ENCODE measurements at places on chromosomes 2 and 18.

DNA sequence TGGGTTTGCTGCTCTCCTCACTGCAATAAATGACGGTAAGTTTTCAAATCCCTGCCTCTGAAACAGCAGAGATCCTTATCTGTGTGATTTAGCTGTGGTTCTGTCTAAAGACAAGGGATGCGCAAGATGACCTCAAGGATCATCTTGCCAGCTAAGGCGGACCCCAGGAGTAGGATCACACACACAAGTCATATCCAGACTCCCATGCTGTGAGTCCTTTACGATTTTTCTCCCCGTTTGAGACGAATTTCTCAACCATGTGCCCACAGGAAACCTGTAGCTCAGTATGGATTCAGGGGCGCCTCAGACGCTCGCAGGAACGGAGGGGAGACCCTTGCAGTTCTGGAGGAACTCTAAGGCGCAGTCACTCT lies 11.1 kb upstream of the DCTN1 start:
- no peak for DNase-seq

- DNase-seq = no peak
These were observed 673 bp upstream of the SMCHD1 start for GRCh38 chr18:2654928-2655177.

- no peak for DNase-seq
These were observed 77.7 kb downstream of the MAP3K20 start for GRCh38 chr2:173153301-173153885.

DNA sequence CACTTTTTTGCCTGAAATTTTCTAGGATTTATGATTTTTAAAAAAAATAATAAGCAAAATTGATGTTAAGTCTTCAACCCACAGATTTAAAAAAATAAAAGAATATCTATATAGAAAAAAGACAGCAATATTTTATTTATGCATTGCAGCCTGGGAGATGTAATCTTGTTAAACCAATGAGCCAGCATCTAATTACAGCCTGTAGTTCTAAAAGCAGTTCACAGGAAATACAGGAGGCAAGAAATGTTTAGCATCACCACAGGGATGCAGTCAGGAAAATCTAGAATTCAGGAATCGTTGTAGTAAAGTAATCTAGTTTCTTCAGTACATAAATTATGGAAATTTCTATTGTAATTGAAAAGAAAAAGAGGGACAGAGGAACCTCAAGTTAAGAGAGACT lies 17.2 kb downstream of the UGGT1 start:
- no peak for DNase-seq

- DNase-seq = peak; percentile 86
These were observed 25.0 kb downstream of the MPPE1 start for GRCh38 chr18:11883153-11883552.

GRCh38 chr2:25420820-25421237 lies 79.1 kb upstream of the DNMT3A start:
- peak; percentile 71 for DNase-seq

GRCh38 chr2:119730671-119731177 lies 29.0 kb upstream of the PTPN4 start:
- DNase-seq = no peak

- no peak for DNase-seq
These were observed 43.0 kb upstream of the COL5A2 start for GRCh38 chr2:189222468-189223105.

DNA sequence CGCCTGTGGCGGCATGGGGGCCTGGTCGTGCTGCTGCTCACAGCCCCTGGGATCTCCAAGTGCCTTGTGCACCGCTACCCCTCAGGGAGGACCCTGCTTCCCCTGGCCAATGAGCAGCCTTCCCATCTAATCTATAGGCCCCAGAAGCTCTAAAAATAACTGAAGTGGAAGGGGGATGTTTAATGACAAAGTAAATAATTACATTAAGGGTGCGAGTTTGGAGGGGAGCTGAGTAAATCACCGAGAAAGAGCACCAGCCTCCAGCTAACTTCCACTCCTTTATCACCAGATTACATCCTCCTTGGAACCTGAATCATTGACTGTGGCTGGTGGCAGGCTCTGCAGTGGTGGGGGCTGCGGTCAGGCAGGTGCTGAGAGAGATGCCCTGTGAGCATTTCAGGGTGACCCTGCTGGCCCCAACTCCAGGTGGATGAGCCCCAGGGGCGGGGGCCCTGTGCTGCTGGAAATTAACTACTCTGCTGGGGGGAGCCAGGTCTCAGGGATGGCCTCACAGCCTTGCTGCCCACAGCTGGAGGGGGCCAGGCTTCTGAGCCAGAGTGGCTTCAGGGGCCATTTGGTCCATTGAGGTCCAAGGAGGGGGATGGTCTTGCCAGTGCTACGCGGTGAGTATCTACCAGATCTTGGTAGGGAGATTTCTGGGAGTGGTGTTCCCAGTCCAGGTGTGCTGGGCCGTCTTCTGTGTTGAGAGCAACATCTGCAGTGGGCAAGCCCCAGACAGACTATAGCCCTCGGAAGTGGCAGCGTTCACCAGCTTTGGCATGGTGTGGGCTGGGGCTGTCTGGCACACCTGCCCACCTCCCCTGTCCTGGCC lies 74.2 kb downstream of the GLI2 start:
- no peak for DNase-seq

DNA sequence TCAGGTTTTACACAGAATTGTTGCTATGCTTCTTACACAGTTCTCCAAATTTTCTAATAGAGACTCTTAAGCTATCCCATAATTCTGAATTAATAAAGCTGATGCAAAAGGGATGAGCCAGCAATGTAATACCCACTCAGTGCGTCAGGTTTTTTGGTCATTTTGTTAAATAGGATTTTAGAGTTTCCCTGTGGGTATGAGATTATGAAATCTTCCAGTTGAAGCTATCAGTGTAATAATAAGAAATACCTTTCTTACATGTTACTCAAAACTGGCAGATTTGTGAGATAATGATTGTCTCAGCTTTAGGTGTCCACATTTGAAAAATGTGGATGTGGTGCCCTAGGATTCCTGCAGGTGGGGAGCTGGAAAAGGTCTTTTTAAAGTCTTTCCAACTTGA lies 44.5 kb downstream of the SOCS6 start:
- DNase-seq = no peak

GRCh38 chr2:209322905-209323512 lies 100.8 kb upstream of the MAP2 start:
- no peak for DNase-seq

DNA sequence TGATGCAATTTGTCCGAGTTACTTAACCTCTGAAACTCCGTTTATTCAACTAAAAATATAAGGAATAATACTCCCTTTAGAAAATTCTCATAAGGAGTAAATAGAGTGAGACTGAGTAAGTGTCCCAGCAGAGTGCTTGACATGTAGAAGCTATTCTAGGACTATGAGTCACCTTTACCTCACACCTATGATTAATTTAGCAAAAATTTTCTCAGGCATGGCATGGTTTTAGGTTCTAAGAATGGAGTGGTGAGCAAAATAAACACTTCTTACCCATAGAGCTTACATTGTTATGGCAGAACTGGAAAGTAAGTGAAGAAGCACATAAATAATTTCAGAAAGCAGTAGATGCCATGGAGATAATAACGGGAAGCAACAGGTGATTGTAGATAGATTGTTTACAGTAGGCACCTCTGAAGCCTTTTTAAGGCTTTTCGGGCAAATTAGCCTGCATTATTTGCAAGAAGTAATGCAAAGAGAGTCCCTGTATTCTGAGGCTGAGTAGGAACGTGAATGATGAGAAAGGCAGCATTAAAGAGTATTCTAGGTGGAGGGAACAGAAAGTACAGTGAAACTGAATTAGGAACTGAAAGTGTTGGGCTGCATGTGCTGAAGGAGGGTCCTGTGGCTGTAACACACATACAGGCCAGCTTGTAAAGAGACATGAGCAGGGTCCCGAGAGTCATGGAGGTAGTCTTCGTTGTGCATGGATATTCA lies 209.2 kb downstream of the ZNF407 start:
- DNase-seq = peak; percentile 64

DNA sequence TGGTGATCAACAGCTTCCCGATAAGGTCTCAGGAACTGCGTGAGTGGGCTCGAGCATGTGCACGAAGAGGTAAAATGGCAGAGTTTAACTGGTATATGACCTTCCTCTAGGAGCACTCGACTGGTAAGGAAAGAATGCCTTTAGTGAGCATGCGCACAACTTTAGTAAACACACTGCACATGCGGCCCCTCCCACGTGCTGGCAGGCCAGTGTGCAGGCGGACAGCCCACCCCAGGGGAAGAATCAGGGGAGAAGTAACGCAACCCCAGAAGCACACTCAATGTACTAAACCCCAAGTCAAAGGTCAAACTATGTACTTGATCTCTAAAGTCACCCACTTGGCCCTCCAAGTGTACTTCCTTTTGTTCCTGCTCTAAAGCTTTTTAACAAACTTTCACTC lies 28.7 kb upstream of the SLC25A52 start:
- no peak for DNase-seq

DNA sequence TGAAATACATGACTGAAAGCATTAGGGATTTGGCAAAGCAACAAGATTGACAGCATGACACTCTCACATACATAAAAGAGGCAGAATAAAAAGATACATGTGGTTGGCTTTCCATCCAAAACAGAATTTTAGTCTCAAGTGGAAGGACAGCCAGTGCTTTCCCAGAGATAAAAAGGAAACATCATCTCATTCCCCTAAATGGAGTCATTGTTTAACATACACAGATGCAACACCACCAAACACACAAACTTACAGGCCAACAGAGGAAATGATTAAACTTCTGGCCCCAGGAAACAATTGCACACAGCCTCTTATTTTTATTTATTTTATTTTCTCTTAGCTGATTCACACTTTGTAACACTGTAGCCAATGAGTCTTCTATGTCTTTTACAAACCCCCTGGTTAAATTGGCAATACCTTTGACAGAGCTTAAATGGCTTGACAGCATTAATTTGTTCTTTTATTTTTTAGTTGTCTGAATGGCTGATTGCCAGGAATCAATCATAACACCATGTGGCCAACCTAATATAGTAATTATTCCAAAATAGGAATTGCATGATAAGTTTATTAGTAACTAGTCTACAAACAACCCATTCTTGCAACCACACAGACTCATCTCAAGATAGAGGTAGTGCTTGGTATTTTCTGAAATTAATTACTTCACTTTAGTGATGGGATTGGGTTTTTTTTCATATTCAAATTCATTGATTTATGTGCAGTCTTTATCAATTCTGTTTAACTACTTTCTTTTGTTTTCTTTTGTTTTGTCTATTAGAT lies 190.5 kb downstream of the RND3 start:
- no peak for DNase-seq

- no peak for DNase-seq
These were observed 37.7 kb downstream of the GBX2 start for GRCh38 chr2:236130349-236130998.

GRCh38 chr2:218829868-218830451 lies 1.6 kb downstream of the PRKAG3 start:
- DNase-seq = no peak

DNA sequence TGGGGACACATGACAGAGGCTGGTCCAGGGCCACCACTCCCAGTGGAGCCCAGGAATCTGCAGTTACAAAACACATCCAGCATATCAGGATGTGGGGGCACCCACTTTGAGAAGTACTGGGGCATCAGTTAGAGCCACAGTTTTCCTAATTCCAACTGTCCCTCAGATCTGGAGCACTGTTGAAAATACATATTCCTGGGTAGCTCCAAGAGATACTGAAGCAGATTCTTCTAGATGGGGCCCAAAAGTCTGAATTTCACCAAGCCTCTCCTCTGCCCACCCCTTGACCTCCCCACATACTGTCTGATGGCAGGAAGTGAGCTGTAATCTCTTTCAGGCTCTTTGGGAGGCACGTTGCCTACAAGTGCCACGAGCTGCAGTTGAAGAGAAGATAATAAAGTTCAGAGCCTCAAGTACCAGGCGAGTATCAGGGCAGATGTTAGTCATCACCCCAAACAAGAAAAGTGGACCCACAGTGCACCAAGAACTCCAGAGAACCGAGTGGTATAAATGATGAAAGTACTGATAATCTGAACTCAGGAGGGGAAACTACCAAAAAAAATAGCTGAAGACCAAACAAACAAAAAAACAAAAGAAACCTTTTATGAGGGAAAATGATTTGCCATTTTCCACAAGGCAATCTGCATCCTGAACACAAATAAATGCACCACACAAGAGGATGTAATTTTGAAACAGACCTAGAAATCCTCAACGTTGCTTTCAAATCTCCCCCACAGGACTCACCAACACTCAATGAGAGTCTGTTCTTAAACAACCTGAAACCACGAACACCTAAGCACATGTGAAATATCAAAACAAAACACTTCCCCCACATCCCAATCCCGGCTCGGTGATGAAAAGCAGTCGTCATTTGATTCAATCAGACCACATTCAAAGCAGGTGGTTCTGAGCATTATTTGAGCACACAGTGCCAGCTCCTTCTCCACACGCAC lies 98.7 kb downstream of the TCF4 start:
- peak; percentile 49 for DNase-seq

DNA sequence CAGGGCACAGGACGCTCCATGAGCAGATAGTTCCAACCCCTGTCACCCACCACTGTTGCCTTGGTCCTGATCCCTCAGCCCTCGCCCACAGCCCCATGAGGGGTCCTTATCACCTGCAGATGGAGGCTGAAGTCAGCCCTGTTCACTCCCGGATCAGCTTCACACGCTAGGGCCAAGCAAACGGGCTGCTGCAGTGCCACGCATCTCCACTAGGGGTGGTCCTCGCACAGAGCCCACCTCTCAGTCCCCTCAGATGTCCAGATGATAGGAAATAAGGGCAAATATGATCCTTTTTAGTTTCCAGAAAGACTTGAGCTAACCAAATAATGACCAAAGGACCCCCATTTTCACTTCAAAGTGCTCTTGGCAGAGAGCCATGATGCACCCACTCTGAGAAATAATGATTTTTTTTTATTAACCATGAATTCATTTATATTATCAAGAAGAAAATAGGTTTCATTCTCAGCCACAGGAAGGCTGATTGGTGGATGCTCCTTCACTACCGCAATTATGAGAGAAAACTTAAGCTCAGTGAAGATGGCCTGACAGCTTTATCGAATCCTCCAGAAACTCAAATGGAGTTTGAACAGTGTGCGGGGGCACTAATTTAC lies 71.9 kb upstream of the KLHL29 start:
- peak; percentile 42 for DNase-seq

- no peak for DNase-seq
These were observed 1.3 kb upstream of the CLIP4 start for GRCh38 chr2:29113891-29114321.

GRCh38 chr2:239502430-239503186 lies 101.8 kb upstream of the HDAC4 start:
- no peak for DNase-seq

DNA sequence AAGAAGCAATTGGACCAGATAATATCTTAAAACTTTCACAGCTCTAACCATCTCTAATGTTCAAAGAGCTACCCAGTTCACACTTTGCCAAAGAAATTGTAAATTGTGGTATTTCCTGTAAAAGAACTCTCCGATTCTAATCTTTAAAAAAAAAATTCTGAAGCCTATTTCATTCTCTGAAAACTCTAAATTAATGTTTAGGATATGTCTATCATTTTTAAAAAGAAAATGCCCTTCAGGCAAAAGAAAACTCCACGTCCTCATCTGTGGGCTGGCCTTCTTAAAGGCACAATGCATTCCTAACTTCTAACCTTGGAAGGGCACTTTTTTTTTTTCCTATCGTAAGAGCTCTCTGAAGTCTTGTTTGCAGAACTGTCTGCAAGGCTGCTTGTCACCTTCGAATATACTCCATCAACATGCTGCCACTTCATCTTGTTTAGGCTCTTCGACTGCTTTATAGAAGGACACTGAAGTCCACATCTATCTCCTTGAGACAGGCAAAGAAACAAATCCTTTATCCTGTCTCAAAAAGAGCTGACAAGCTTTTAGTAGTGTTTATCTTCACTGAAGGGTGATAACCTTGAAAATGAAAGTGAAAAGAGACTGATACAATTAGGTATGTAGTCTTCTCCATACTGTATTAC lies 124.3 kb upstream of the SLC39A10 start:
- peak; percentile 32 for DNase-seq

- peak; percentile 96 for DNase-seq
These were observed 114.0 kb downstream of the FAM210A start for GRCh38 chr18:13612196-13612997.
